ENCODE measurements at places on chromosomes 11 and 22. TPM values are rescaled to one million over a fixed set of nuclear protein-coding genes. Genes with fewer than 3 reads are reported as not detected.

- no peak for DNase-seq
These were observed 25.5 kb downstream of the MYBPC3 start for GRCh38 chr11:47327025-47327424.

GRCh38 chr11:128455766-128456165 lies 131.6 kb downstream of the ETS1 start:
- no peak for DNase-seq

DNA sequence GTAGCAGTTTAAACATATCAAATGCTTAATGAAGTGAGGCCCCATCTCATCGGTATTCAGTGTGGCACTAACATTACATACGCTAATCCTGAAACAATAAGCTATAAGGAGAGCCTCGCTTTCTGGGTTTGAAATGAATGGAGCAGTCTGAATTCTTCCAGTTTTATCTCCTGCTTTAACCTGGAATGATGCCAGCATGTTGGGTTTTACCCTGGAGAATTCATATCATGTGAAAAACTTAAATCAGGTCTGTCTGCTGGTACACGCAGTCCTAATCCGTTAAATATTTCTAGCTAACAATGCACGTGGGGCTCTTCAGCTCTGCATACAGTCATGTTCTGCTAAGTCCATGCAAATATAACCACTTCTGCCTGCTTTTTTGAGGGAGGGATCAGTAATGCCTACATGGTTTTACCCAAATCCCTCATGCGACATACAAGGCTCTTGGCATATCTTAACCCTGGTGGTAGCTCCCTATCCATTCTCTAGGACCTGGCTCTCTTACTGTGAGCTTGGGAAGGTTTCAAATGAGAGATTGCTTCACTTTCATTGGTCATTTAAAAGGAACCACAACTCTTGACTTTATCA lies 92.7 kb downstream of the COMMD9 start:
- DNase-seq: peak; percentile 50

The APOBEC3C gene
- 1.7 TPM for total RNA-seq

The CD6 gene
- total RNA-seq: not detected
